ENCODE measurements at places on chromosomes 7 and 10. TPM values are rescaled to one million over a fixed set of nuclear protein-coding genes. Genes with fewer than 3 reads are reported as not detected.

DNA sequence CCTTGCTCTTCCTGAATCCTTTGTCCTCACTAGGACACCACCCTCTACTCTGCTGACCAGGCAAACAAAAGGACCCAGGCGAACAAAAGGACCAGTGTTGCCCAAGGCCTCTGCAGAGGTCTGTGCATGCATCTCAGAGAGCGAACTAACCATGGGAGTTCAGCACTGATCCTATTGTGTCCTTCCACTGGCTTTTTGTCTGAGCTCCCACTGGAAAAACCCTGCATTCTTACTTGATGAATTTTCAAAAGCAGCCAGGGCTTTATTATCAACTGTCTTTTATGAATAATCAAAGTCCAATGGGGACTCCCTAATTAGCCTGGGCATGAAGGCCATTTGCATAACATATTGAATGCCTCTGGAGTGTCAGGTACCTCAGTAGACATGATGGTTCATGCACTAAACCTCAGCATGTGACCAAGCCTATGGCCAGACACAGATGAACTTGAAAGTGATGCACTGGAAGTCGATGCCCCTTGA lies 140.6 kb downstream of the KCNMA1 start:
- no peaks in the 10 kb centered on the region for H3K27me3 ChIP-seq
- no peaks in the 10 kb centered on the region for H3K36me3 ChIP-seq
- no peak overlapping the region for H3K27ac ChIP-seq

DNA sequence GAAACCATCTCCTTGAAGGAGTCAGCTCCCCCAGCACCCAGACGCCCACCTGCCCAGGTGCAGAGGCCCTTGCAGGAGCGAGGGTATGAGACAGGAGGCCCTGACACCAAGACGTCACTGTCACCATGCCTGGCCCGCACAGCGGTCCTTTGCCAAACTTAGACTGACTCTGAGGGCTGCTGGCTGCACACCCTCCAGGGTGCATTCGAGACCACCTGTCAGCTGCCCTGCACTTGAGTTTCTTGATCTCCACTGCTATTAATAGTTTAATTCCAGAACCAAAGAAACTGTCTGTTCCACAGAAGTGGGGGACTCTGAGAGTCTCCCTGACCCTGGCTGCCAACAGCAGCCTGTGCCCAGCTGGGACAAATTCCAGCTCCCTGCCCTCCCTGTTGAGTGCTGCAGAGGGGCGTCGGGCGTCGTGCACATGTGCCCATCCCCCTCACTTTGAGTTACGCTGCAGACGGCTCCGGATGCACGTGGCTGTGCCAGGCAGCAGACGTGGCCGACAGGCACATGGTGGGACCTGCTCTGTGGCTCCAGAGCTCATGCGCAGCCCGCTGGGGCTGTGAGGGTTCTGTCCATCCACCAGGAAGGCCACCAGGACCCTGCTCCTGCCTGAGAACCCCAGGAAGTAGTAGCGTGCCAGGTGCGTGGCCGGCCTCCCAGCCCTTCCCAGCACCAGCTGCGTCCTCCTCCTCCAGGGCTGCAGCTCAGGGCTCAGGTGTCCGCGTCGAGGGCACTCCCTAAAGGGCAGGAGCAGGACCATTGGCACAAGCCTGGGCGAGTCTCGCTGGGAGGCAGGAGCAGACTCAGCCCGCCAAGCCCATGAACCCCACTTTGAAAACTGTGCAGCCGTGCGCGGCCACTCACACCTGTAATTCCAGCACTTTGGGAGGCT lies 24.8 kb downstream of the ELFN1 start:
- no peak overlapping the region for H3K27ac ChIP-seq
- H3K4me1 ChIP-seq = no peaks in the 10 kb centered on the region
- no peaks in the 10 kb centered on the region for H3K27me3 ChIP-seq

NIPSNAP2 gene
- total RNA-seq = 42.6 TPM

GRCh38 chr10:101358706-101359300 lies 4.8 kb downstream of the BTRC start:
- H3K4me1 ChIP-seq = peaks cover 7% of the 10 kb centered on the region
- H3K36me3 ChIP-seq = no peaks in the 10 kb centered on the region
- H3K27me3 ChIP-seq = no peaks in the 10 kb centered on the region
- no peak for DNase-seq

DNA sequence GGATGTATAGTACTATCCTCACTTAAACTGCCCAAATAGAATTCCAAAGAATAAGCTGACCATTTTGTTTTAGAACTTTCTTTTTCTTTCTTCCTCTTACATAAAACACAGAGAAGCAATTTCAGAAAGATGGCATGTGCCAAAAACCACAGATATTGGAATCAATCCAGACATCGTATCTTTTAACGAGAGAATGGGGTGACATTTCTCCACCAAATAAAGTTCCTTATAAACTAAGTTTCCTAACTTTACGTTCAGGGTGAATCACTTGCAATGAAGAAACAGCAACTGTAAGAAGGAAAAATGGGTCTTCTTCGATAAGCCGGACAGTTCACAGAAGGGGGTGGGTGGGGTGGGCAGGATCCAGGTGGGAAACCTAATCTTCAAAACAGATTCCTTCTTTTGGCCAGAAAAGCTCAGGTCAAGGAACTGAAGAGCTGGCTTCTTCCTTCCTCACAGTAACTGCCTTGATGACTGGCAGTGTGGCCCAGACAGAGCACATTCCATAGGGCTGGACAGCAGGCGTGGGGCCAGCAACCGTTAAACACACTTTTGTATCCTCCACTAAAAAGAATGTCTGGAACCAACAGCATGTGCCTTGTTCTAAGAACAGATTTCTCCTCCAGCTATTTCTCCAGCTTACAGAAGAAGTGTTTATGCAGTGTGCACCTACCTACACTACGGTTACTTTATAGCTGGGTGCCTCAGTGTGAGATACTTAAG lies 31.5 kb downstream of the CREB3L2 start:
- H3K27ac ChIP-seq = no peak overlapping the region
- no peaks in the 10 kb centered on the region for H3K36me3 ChIP-seq
- DNase-seq = no peak
- peaks cover 3% of the 10 kb centered on the region for H3K4me1 ChIP-seq
- no peak overlapping the region for H3K4me3 ChIP-seq

DNA sequence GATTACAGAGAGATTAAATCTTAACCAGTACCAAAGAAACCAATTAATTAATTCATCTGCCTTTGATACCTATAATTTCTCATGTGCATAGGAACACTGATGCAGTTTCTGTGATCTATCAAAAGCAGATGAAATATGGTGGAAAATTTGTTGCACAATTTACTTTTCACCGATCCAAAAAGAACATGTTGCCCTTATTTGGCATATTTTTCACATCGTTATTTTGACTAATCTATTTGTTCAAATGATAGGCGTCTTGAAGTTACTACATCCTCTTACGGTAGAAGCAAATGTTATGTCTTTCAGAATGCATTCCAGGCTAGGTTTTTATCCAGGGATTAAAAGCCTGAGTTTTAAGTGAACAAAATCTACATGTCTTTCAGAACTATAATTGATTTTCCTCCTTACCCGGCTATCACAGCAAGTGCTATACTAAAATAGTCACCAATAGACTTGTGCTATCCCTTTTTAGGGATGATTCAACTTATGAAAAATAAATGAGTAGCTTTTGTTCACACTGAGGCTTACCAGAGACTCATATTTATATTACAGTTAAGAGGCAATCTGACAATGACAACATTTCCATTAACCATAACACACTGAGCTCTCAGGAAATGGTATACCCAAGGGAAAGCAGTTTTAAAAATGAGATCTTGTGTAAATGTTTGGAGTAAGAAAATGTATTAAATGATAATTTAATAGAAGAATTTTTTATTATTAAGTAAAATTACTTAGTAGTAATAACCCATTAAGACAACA lies 16.8 kb upstream of the TES start:
- no peaks in the 10 kb centered on the region for H3K36me3 ChIP-seq

DNA sequence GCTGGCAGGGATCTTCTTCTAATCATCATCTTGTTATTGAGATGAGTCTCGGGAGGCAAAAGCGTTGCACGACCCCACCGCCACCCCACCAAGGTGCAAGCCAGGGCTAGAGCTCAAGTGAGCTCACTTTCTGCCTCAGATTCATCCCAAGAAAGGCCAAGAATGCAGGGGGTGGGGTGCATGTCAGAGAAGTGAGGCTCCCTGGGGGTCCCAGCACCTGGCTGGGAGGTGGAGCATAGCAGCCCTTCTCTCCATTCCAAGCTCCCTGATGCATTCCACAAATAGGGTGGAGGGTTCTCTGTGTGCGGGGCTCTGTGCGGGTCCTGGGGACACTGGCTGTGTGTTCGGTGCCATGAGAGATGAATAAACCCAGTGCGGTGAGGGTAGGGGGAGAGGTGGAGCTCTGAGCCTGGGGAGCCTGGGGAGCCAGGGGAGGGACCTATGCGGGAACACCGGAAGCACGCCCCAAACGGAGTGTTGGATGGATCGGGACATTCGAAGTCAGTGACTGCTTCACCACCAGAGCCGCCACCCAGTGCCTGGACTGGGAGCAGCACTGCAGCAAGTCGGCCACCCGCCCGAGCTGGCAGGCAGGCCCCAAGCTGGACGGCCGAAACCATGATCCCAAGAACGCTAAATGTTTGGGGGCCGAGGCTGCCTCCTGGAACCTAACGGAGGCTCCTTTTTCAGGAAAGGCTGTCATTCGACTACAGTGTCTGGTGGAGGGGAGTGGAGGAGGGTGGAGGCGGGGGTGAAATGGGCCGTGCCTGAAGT lies 17.9 kb upstream of the HMX3 start:
- no peak for DNase-seq
- H3K27me3 ChIP-seq = no peaks in the 10 kb centered on the region
- H3K27ac ChIP-seq = no peak overlapping the region
- H3K4me3 ChIP-seq = no peak overlapping the region
- no peaks in the 10 kb centered on the region for H3K36me3 ChIP-seq
- H3K4me1 ChIP-seq = no peaks in the 10 kb centered on the region

- no peak overlapping the region for H3K27ac ChIP-seq
- H3K36me3 ChIP-seq = no peaks in the 10 kb centered on the region
- H3K4me1 ChIP-seq = no peaks in the 10 kb centered on the region
- H3K27me3 ChIP-seq = no peaks in the 10 kb centered on the region
- H3K4me3 ChIP-seq = no peak overlapping the region
These were observed 62.7 kb upstream of the ABLIM1 start for GRCh38 chr10:114720685-114721278.

NUTM2D gene
- 4.2 TPM for total RNA-seq

ADCYAP1R1 gene
- total RNA-seq = not detected

GRCh38 chr7:89666136-89666835 lies 488.0 kb upstream of the STEAP1 start:
- DNase-seq = no peak
- no peak overlapping the region for H3K27ac ChIP-seq
- H3K4me1 ChIP-seq = no peaks in the 10 kb centered on the region
- H3K4me3 ChIP-seq = no peak overlapping the region

RET gene
- total RNA-seq = 0.36 TPM

DNA sequence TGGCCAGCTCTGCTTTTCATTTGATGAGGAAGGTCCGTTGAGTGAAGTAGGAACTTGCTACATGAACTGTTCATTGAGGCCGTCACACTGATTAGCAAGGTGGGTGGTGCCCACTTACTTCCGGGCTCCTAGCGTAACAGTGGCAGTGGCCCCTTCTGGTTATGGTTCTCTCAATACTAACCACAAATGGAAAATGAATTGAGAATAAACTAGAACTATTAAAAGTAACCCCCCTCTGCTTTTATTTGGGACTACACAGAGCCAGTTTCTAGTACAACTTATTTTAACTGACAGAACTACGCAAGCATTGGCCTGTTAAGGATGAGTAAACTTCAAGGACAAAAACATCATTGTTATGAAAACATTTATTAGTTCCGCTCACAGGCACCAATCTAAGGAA lies 519.1 kb downstream of the INHBA start:
- no peaks in the 10 kb centered on the region for H3K4me1 ChIP-seq
- DNase-seq = no peak
- no peaks in the 10 kb centered on the region for H3K27me3 ChIP-seq
- no peak overlapping the region for H3K27ac ChIP-seq
- H3K36me3 ChIP-seq = no peaks in the 10 kb centered on the region
- H3K4me3 ChIP-seq = no peak overlapping the region
